Activated CD8-positive, alpha-beta memory T cell treated with anti-CD3 and anti-CD28 coated beads for 24 hours (primary cell): ENCODE measurements at places on chromosomes 4 and X.

DNA sequence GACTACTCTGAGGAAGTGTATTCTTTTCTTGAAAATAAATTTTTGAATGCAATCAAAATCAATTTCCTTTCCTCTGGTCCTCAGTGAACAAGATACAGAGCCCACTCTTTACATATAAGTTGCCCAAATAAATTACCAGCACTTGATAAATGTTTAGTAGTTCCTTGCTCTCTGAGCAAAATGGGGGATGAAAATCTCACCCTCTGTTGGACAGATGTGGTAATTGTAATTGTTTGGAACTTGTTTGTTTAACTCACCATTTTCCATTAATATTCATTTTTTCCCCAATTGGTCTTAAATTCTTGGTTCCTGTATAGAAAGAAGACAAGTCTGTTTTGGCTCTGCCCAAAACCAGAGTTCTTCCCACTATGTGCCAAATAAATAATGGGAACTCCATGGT lies 146.3 kb downstream of the LDB2 start:
- DNase-seq = no peak

DNA sequence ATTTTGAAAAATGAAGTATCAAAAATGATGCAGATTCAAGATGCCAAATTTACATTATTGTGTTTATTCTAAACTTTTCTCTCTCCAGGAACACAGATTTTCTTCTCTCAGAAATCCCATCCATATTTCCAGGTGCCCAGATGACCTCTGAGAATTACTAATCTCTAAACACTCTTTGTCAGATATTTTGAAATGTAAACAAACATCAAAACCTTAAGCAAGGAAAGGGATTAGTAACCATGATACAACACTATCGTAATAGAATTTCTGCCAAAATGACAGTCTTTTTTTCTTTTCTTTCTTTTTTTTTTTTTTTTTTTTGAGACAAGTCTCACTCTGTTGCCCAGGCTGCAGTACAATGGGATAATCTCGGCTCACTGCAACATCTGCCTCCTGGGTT lies 76.7 kb downstream of the PDS5A start:
- DNase-seq = no peak

DNA sequence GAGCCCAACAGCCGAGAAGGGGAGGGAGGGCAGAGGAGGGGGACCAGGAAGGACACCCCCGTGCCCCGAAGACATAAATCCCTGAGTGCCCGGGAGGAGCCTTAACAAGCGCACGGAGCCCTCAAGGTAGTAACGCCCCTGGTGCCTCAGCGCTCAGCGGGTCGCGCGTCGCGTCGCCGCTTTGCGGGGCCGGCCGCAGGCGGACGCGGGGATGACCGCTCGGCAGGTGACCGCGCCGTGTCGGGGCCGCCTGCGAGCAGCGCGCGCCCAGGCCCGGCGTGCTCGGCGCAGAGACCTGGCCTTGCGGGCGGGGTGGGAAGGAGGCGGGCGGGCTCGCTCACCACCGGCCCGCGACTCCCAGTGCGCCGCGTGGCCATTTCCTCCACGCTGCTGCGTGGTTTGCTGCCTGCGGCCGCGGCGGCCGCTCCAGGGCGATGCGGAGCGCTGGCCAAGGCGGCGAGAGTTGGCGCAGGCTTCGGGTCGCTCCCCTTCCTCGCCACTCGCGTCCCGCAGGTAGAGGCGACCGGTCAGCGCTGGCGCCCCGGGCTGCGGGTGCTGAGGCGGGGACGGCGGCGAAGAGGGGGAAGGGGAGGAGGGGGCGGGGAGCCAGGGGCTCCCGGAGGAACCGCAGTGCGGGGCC lies 632 bp downstream of the CCSER1 start:
- DNase-seq = peak; percentile 55

DNA sequence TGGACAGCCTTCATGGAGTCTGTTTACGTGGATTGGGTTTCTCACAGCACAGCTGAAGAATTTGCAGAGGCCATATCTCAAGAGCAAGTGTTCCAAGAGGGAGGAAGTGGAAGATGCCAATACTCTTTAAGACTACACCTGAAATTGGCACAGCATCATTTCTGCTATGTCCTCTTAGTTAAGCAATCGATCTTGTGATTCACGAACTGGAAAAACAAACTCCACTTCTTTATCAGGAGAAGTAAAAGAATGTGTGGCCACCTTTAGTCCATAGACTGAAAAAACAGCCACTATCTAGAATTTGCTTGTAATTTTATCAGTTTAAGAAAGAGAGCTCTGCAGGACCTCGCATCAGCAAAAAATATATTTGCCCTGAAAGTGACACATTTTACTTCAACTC lies 473.1 kb upstream of the ATOH1 start:
- no peak for DNase-seq

DNA sequence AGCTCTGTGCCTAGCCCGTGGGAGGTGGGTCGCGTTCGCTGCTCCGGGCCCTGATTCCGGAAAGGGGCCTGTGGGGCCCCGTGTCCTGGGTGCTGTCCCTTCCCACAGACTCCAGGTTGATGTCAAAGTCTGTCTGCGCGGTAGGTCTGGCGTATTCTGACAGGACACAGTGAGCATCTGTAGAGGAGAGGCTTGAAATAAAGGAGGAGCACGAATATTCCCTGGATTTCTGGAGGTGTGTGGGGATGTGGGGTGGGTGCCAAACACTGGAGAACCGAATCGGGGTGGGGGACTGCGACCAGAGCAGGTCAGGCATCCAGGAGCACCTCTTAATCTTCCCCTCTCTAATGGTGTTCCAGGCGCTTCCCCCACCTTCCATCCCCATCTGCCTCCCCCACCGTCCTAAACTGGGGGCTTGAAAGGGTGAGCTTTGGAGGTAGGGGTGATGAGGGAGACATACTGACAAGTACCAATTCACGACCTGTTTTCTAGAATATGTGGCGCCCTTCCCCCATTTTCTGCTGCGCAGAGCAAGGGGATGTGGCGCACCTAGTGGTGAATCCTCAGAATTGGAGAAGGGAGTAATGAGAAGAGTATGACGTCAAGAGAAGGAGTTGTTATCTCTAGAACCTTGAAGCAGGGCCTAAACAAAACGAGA lies 877 bp downstream of the GPRASP1 start:
- DNase-seq = peak; percentile 69

- no peak for DNase-seq
Observed at GRCh38 chr4:161936625-161937550, 226.9 kb downstream of the FSTL5 start.

GRCh38 chr4:156953951-156954350 lies 17.6 kb downstream of the PDGFC start:
- no peak for DNase-seq

GRCh38 chr4:39061457-39061856 lies 575 bp upstream of the KLHL5 start:
- no peak for DNase-seq

DNA sequence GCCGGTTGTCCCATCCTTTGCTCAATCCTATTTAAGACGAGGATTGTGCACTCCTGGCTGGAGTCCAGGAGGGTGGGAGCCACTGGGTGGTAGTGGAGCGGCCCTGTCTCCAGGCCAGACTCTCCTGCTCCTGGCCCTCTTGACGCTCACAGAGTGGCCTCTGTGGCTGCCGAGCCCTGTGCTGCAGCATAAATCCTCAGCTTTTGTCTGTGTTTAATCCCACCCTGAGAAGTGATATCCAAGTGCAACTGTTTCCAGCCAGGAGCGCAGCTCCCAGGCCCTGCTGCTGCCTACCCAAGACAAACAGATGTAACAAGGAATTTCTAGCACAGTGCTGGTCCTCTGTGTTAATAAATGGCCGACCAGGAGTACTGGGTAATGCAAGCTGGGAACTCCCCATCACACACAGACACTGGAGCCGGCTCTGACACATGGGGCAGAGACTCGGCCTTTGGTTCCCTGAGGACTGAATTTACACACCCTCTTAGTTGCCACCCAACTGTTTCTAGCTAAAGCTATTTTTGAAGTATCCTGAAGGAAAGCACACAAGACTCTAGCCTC lies 85.3 kb downstream of the GATB start:
- DNase-seq = no peak

DNA sequence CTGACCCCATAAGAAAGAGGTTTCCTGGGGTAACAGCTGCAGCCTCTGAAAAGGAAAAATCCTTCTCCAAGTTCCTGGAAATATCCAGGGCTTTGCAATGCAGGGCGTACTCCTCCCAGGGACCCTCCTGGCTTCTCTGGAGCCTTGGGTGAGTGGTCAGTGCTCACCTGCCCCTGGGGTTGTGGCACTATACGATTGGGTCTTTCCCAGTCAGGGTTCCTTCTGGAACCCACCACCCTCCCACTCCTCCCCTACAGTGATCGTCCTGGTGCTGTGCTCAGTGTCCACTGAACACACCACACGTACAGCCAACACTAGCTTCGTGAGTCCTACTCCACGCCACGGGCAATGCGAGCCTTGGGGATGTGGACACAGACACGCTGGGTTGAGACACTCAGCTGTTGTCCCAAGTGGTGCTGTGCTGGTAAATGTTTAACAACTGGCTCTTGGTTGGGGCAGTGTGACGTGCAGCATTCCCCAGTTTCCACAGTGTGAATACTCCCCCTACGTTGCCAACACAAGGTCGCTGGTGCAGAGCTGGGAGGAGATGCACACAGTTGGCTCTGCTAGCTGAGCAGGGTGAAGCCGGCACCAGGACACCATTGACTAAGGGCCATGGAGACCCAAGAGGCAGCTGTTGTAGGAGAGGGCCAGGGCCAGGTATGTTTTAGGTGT lies 65.4 kb downstream of the HTRA3 start:
- DNase-seq = no peak

GRCh38 chr4:33255507-33255906 lies 2535.3 kb downstream of the PCDH7 start:
- DNase-seq = no peak

DNA sequence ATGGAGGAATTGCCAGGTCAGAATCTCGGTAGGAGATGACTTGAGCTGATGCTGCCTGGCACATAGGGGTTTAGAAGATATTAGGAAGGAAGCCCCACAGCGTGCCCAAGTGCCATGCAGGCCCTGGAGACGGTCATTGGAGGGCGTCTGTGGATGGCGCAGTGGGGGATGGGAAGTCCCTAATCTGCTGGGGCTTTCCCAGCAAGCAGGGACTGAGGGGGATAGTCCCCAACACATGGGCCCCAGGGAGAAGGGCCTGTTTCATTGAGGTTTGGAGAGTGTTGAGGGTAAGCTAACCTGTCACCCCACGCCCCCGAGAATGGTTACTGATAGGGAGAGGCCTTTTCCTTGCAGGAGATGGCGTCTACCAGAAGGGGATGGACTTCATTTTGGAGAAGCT lies 7.8 kb downstream of the TAFAZZIN start:
- no peak for DNase-seq

GRCh38 chr4:116585246-116585645 lies 500.1 kb downstream of the TRAM1L1 start:
- DNase-seq = no peak

DNA sequence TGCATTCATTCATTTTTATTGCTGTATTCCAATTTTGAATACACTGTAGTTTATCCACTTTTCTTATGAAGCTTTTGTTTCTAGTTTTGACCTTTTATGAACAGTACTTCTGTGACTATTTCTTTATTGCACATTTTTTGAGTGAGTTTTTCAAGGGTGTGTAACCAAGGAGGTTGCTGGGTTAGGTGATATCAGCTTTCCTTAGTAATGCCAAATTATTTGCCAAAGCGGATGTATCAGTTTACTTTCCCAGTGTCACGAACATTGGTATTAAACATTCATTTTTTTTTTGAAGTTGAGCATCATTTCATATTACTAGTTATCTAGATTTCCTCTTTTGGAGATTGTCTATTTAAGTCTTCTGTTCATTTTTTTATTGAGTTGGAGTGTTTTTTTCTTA lies 32.9 kb downstream of the STIM2 start:
- no peak for DNase-seq
